ENCODE measurements at places on chromosomes 13 and 19. TPM values are rescaled to one million over a fixed set of nuclear protein-coding genes. Genes with fewer than 3 reads are reported as not detected.

DNA sequence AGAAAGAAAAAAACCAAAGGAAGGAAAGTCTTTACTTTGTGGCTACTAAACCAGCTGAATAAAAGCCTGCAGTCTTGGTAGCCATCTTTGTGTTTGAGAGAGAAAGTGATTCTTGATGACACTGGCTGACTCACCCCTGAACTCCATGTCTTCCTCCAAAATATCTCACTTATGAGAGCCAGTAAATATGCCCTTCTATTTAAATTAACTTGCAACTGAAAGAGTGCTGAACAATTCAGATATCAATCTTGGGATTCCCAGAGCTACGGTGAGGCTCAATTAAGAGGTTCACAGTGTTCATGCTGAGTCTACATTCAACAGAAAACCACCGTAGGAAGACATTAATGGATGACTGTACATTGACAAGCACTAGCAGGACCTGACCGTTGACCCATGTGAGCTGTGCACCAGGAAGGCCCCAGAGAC is 57.9 kb downstream of the KCTD12 start:
- no peak for DNase-seq

Gene TMEM255B
- total RNA-seq, result 12.1 TPM

- DNase-seq, result no peak
Observed at GRCh38 chr19:17616961-17617806, 61.7 kb downstream of the COLGALT1 start.

- DNase-seq, result no peak
Observed at GRCh38 chr19:35293363-35293739, 1.4 kb downstream of the MAG start.

GRCh38 chr19:16222806-16223205 is 25.1 kb downstream of the AP1M1 start:
- no peak for DNase-seq

GRCh38 chr19:42343344-42344110 is 18.1 kb downstream of the MEGF8 start:
- DNase-seq, result no peak

- no peak for DNase-seq
Observed at GRCh38 chr19:46977548-46977947, 42.1 kb upstream of the NPAS1 start.

Gene APOC1
- 1.7 TPM for total RNA-seq

- no peak for DNase-seq
Observed at GRCh38 chr19:15613338-15613737, 1.7 kb upstream of the CYP4F8 start.

DNA sequence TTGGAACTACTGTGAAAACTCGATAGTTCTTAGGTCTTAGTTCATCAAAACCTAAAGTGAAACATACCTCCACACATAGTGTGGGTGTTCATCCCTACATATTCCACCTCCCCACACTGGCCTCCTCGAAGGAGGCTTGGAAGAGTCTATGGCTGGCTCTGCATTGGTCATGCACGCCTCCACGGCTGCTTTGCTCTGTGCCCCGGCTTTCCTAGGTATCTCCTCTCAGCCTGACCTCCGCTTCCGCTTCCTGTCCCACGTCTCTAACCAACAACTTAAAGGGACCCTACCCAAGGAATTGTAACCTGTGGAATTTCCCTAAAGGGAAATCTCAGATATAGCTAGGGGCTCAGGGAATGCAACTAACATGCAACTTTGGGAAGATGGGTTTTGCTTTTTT is 79.7 kb upstream of the MBNL2 start:
- DNase-seq, result peak; percentile 47

DNA sequence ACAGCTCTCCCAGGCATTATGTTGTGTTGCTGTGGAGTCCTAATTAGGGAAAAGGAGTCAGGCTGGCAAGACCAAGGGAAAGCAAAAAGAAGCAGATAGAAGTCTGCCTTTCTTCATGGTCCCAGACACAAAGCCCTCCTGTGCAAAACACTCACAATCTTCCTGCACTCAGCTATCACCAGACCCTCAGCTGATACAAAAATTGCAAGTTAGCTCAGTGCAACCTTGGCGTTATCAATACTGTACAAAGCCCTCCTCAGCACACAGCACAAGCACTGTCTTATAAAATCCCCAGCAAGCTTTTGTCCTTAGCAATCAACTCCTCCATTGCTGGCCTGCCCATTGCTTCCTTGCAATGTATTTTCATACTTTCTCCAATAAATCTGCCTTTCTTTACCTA is 3.2 kb downstream of the OR7C2 start:
- DNase-seq, result no peak

GRCh38 chr13:111339366-111340143 is 19.1 kb downstream of the TEX29 start:
- DNase-seq, result no peak
